ENCODE measurements at places on chromosomes 16 and 17. TPM values are rescaled to one million over a fixed set of nuclear protein-coding genes. Genes with fewer than 3 reads are reported as not detected.
A peak's percentile ranks its signal among the peaks of the same experiment; 100 is the strongest.

DNA sequence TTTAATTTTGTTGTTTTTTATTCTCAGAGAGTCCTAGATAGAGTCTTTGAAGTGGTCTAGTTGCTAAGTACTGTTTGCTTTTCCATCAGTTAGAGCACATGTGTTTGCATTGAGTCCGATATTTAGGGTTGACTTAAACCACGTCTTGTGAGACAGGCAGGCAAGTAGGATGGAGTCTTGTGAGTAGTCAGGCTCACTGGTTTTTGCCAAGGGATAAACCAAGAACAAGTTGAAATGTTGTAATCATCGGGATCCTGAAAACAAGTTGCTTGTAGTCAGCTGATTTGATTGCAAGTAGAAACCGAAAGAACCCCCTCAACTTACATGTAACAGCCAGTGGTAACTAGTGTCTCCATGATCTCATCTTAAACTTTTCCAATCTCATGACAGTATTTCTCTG lies 17.2 kb downstream of the ATP6V0A1 start:
- no peak overlapping the region for H3K4me3 ChIP-seq
- H3K36me3 ChIP-seq: peaks cover 7% of the 10 kb centered on the region
- no peak for DNase-seq
- H3K4me1 ChIP-seq: peaks cover 4% of the 10 kb centered on the region

DNA sequence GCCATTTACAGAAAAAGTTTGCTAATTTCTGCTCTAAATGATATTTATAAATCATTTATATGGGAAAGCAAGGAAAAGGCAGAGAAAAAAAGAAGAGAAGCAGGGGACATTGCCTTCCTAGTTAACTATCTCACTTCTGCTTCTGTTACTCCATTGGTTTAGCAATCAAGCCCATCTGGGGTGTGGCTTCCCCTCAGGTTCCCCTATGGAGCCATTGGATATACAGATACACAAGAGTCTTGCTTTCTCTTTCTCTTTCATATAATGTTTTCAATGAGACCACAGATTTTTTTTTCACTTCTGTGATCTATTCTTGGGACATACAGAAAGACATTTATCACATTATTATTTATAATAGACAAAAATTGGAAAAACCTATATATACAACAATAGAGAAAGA lies 105.6 kb upstream of the TOM1L1 start:
- no peaks in the 10 kb centered on the region for H3K36me3 ChIP-seq
- no peaks in the 10 kb centered on the region for H3K27me3 ChIP-seq
- no peaks in the 10 kb centered on the region for H3K4me1 ChIP-seq
- H3K27ac ChIP-seq: no peak overlapping the region

DNA sequence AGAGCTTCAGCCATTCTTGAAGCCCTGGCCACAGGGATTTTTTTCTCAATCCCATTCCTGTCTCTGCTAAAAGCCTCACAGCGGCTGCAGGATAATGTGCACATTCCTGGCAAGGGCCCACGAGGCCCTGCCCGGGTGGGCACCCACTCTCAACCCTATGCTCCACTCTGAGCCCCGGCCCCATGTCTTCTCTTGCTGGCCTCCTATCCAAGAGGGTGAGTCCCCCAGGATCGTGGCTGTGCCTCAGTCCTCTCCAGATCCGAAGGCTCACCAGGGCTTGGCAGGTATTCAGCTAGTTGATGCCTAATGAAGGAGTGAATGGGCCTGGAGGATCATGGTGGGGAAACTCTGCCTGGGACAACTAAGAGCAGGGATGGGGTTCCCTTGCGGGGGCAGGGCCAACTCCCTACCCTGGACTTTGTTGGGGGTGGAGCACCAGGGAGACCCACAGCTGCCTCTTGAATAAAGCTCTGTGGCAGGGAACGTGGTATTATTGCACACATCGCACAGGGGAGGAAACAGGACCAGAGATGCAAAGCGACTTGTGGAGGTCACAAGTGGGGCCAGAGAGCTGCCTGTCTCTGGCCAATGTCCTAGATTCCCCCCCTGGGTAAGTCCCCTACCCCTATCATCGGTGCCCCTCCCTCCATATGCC lies 5.4 kb downstream of the ARHGAP27 start:
- DNase-seq: no peak
- H3K4me3 ChIP-seq: no peak overlapping the region
- no peaks in the 10 kb centered on the region for H3K27me3 ChIP-seq
- no peak overlapping the region for H3K27ac ChIP-seq
- H3K36me3 ChIP-seq: no peaks in the 10 kb centered on the region

DNA sequence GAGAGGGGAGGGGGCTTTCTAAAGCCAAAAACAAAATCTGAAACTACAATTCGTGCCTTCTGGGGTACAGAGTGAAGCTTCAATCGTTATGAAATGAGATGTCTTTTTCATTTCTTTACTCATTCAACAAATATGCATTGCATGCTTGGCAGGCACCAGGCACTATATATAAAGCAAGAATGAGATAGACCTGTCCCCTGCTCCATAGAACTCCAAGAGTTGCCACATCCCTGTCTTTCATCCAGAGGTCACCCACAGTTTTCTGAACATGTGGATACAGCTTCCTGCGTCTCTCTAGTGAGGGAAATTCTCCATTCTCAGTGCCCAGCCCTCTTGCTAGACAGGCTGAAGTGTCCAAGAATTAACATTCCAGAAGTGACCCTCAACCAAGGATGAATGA lies 343.2 kb upstream of the MAF start:
- H3K36me3 ChIP-seq: no peaks in the 10 kb centered on the region
- H3K27me3 ChIP-seq: peaks cover 18% of the 10 kb centered on the region
- H3K4me1 ChIP-seq: no peaks in the 10 kb centered on the region
- no peak overlapping the region for H3K4me3 ChIP-seq

DNA sequence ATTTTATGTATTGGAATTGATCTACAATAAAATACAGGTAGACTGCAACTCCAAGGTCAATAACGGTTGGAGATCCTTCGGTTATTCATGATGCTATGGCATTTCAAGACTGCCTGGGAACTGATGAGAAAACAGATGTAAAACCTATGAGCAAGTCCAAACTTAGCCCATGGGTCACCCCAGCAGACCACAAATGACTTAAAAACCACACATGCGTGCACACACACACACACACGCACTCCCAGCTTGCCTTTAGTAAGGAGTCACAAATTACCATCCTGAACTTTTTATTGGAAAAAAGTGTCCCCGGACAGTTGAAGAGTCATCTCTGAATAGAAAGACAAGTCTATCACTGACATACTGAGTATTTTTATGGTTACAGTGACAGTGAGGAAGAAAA lies 26.7 kb downstream of the TRIM25 start:
- H3K4me1 ChIP-seq: peaks cover 9% of the 10 kb centered on the region
- H3K27me3 ChIP-seq: no peaks in the 10 kb centered on the region
- H3K4me3 ChIP-seq: no peak overlapping the region

- no peaks in the 10 kb centered on the region for H3K36me3 ChIP-seq
- H3K4me1 ChIP-seq: no peaks in the 10 kb centered on the region
- no peaks in the 10 kb centered on the region for H3K27me3 ChIP-seq
- H3K4me3 ChIP-seq: no peak overlapping the region
- no peak for DNase-seq
- H3K27ac ChIP-seq: no peak overlapping the region
These were observed 17.6 kb upstream of the ITGAM start for GRCh38 chr16:31242206-31242605.

DNA sequence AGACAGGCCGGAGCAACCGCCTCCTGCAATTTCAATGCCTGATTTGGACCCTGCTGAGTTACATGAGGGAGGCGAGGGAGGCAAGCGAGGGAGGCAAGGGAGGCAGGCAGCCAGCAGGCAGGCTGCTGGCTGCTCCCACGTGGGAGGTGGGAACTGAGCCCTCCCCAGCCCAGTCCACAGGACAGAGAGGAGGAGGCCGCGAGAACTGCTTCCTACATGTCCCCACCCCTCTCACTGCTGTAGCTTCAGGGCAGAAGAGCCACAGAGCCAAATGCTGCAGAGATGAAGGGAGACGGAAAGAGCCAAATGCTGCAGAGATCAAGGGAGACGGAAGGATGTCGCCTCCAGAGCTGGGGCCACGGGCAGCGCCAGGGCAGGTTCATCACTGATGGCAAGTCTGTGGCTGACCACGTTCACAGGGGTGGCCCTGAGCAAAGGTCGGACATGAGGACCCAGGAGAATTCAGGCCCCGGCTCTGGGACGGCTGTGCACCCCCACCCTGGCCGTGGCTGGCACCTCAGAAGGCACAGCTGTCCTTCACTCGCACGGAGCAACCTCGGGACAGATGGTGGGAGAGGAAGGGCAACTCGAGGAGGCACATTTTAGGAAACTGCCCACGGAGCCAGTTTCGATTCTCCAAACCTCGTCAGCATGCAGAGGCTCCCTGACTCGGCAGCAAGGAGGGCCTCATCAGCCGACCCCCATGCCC lies 21.5 kb downstream of the RPH3AL start:
- H3K36me3 ChIP-seq: peaks cover 3% of the 10 kb centered on the region
- H3K27me3 ChIP-seq: peaks cover 21% of the 10 kb centered on the region
- H3K4me1 ChIP-seq: peaks cover 8% of the 10 kb centered on the region
- H3K27ac ChIP-seq: no peak overlapping the region

- H3K36me3 ChIP-seq: peaks cover 2% of the 10 kb centered on the region
- H3K27me3 ChIP-seq: no peaks in the 10 kb centered on the region
- H3K27ac ChIP-seq: peak overlapping the region; percentile 27
- H3K4me1 ChIP-seq: peaks cover 17% of the 10 kb centered on the region
- no peak for DNase-seq
These were observed 19.2 kb upstream of the SPNS2 start for GRCh38 chr17:4479340-4479981.

DNASE1L2 gene
- total RNA-seq: 0.42 TPM

CCL5 gene
- 15.6 TPM for total RNA-seq
